ENCODE measurements at places on chromosomes 3 and 15. TPM values are rescaled to one million over a fixed set of nuclear protein-coding genes. Genes with fewer than 3 reads are reported as not detected.

VILL gene
- total RNA-seq, result 3.4 TPM

GRCh38 chr3:129834580-129834979, 58.9 kb downstream of the TMCC1 start:
- no peak for DNase-seq

CILP gene
- total RNA-seq, result 43.4 TPM

SERP1 gene
- 72.8 TPM for total RNA-seq

DNA sequence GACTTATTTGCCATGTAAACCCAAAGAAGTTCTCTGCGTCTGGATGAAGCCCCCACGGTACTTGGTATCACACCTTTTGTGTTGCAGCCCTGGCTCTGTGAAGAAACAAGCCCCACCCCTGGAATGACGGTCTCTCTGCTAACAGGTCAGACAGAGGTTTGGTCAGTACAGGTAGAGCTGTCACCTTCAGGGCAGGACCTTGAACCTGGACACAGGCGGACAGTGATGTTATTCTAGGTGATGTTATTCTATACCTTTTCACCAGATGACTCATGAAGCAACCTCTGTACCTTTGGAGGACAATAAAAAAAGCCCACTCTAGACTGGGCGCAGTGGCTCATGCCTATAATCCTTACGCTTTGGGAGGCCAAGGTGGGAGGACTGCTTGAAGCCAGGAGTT, 11.0 kb upstream of the GMPPB start:
- DNase-seq, result no peak

DNA sequence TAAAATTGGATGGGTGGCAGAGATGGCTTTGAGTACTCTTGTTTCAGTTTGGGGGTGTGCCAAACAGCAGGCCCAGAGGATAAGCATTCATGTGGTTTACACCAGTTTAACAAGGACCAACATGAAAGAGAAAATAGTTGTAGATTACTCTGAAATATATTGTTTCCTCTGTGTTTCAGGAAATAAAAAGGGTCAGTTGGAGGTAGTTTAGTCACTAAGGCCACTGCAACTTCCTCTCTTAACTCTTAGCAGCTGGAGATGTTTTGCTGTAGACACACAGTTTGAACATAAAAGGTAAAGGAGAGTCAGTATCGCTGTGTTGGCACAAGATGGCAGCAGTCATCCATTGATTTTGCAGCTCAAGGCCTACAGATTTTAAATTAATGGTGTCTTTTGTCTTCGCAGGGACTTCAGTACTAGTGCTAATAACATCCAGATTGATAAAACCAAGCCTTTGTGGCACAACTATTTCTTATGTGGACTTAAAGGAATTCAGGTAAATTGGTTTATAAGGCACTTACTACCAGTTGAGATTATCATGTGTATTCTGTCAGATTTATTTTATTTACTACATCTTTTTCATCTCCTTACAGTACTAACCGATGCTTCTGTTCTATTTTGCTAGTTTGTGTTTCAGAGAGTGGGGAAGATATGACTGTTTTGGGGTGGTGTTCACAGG, 65.5 kb downstream of the GALK2 start:
- DNase-seq, result no peak

ISL2 gene
- not detected for total RNA-seq

GRCh38 chr3:134453631-134454030, 32.2 kb downstream of the ANAPC13 start:
- DNase-seq, result no peak

GABRB3 gene
- total RNA-seq, result 1.9 TPM

GRCh38 chr3:197343656-197344408, 45.4 kb upstream of the DLG1 start:
- DNase-seq, result peak; percentile 55

PP2D1 gene
- total RNA-seq, result not detected

- no peak for DNase-seq
Measured at GRCh38 chr3:28326458-28326926, 22.0 kb upstream of the ZCWPW2 start.

DNA sequence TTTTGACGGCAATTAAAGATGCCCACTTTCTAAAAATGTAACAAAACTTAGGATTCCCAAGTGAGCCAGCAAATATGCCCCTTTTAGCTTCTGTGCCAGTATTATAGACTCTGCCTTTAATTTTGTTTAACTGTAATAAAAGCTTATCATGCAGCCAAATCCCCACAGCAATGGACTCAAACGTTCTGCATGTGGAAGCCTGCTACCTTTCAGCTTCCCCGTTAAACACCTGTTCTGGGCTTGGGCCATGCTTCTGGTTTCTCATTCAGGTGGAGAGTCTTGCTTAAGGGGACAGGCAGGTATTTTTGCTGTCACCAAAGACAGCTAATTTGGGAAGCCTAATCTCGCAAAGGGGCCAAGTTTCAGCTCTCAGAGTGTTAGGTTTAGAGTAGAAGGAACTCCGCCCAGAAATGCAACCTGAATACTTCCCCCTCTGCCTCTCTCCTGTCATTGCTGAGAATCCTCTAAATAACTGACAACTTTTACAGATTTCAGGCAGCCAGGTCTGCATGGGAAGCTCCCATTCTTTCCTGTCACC, 399.4 kb upstream of the ATP11B start:
- no peak for DNase-seq

TRIM59 gene
- total RNA-seq, result 0.97 TPM

DNA sequence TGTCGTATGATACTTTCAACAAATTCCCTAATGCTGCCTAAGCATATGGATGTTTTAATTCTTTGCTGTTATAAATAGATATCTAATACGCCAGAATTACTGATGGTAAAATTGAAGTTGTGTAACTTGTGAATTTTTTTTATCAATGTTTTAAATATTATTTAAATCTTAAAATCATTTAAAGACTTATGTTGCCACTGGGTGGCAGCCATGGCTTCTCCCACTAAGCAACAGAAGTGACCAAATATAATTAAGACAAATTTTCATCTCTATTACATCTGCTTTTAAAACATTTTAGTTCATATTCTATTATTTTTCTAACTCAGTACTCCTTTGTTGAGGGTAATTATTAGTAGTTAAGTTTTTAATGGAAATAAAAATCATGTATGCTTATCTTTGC, 8.1 kb upstream of the IL20RB start:
- no peak for DNase-seq

TMEM212 gene
- total RNA-seq, result not detected

- no peak for DNase-seq
Measured at GRCh38 chr3:20743553-20744321, 557.7 kb upstream of the SGO1 start.

All from posterior vena cava (tissue), 2 donors.